ENCODE measurements at places on chromosomes 7 and 10. TPM values are rescaled to one million over a fixed set of nuclear protein-coding genes. Genes with fewer than 3 reads are reported as not detected.

Gene CCDC7
- 7.4 TPM for total RNA-seq

- no peak for DNase-seq
- peaks cover 7% of the 10 kb centered on the region for H3K4me1 ChIP-seq
- no peak overlapping the region for H3K27ac ChIP-seq
- H3K4me3 ChIP-seq = no peak overlapping the region
- H3K36me3 ChIP-seq = peaks cover 13% of the 10 kb centered on the region
- H3K27me3 ChIP-seq = no peaks in the 10 kb centered on the region
Measured at GRCh38 chr10:69481305-69481704, 30.0 kb downstream of the TSPAN15 start.

GRCh38 chr7:114687238-114687637 lies 234.7 kb upstream of the MDFIC start:
- no peak overlapping the region for H3K4me3 ChIP-seq
- no peak overlapping the region for H3K27ac ChIP-seq
- H3K27me3 ChIP-seq = no peaks in the 10 kb centered on the region
- no peaks in the 10 kb centered on the region for H3K4me1 ChIP-seq
- no peaks in the 10 kb centered on the region for H3K36me3 ChIP-seq
- DNase-seq = no peak

Gene DENND2A
- not detected for total RNA-seq

DNA sequence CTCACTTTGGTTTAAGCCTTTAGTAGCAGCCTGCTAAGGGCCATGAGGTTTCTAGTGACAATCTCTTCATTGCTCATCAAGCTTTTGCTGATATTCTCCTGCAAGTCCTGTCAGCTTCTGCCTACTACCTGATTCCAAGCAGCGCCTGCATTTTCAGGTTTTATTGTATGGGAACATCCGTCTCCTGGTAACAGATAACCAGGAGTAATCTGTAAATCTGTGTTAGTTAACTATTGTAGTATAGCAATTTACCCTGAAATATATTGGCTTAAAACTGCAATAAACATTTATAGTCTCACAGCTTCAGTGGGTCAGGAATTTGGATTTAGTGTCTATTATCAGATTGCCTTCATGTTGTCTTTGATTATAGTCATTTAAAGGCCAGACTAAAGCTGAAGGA lies 94.0 kb downstream of the MLLT10 start:
- H3K4me1 ChIP-seq = no peaks in the 10 kb centered on the region
- H3K4me3 ChIP-seq = no peak overlapping the region
- H3K27me3 ChIP-seq = no peaks in the 10 kb centered on the region
- no peak for DNase-seq

DNA sequence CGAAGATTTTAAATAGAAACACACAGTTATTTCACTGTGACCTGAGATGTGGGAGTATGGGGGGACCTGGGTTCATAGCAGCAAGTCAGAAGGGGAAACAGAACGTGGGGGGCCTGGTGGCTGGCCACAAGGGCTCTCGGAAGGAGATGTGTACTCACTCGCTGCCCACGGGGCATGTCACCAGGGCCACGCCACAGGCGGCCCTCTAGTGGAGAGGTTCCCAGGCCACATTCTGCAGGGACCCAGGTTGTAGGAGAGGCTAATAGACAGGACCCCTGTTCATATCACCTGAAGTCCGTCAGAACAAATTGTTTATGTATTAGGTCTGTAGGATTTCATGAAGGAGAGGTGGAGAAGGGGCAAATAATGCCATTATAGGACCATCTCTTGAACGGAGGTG lies 25.1 kb upstream of the SVOPL start:
- no peak overlapping the region for H3K4me3 ChIP-seq
- H3K27ac ChIP-seq = no peak overlapping the region
- peak; percentile 6 for DNase-seq
- H3K36me3 ChIP-seq = no peaks in the 10 kb centered on the region

GRCh38 chr10:4101918-4102654 lies 317.1 kb upstream of the KLF6 start:
- H3K36me3 ChIP-seq = no peaks in the 10 kb centered on the region
- no peak for DNase-seq
- H3K27me3 ChIP-seq = no peaks in the 10 kb centered on the region
- no peaks in the 10 kb centered on the region for H3K4me1 ChIP-seq
- H3K27ac ChIP-seq = no peak overlapping the region
- H3K4me3 ChIP-seq = no peak overlapping the region

- no peak overlapping the region for H3K4me3 ChIP-seq
- peaks cover 72% of the 10 kb centered on the region for H3K27me3 ChIP-seq
- peaks cover 13% of the 10 kb centered on the region for H3K4me1 ChIP-seq
- H3K36me3 ChIP-seq = no peaks in the 10 kb centered on the region
Measured at GRCh38 chr10:71660313-71660712, 59.3 kb downstream of the C10orf105 start.

DNA sequence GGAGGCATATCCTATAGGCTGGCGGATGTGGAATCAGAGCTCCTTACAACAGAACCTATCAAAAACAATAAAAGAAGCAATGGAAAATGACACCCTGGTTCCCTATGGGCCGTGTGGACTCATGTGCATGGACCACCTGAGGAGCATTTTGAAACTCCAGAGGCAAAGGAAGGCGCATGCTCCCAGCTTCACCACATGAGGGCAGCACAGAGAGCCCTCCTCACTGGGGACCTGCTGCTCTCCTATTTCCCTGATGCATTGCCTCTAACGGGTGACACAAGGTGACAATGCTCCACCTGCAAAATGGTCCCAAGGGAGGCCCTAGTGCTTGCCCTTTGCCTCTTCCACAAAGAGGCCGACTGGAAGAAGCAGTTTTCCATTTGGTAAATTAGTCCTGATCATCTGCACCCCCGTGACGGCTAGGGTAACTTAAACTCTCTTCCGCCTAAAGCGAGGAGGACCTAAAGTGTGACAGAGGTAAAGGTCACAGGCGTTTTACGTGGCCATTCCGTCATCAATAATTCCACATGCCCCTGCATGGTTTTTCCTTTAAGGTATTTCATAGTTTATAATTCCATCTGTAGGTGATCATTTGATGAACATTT lies 67.7 kb downstream of the GPAM start:
- H3K36me3 ChIP-seq = no peaks in the 10 kb centered on the region
- no peak overlapping the region for H3K27ac ChIP-seq
- no peak overlapping the region for H3K4me3 ChIP-seq
- no peaks in the 10 kb centered on the region for H3K4me1 ChIP-seq

Gene ACTR3C
- total RNA-seq = 22.8 TPM

GRCh38 chr7:157702311-157703023 lies 365.7 kb downstream of the DNAJB6 start:
- H3K27me3 ChIP-seq = peaks cover 46% of the 10 kb centered on the region
- no peak overlapping the region for H3K27ac ChIP-seq
- no peak overlapping the region for H3K4me3 ChIP-seq
- no peaks in the 10 kb centered on the region for H3K4me1 ChIP-seq

Gene OR2A1
- not detected for total RNA-seq

- DNase-seq = no peak
- no peaks in the 10 kb centered on the region for H3K36me3 ChIP-seq
- H3K4me3 ChIP-seq = no peak overlapping the region
Measured at GRCh38 chr7:40945788-40946187, 757.1 kb downstream of the INHBA start.

Gene IL15RA
- total RNA-seq = 42.4 TPM

DNA sequence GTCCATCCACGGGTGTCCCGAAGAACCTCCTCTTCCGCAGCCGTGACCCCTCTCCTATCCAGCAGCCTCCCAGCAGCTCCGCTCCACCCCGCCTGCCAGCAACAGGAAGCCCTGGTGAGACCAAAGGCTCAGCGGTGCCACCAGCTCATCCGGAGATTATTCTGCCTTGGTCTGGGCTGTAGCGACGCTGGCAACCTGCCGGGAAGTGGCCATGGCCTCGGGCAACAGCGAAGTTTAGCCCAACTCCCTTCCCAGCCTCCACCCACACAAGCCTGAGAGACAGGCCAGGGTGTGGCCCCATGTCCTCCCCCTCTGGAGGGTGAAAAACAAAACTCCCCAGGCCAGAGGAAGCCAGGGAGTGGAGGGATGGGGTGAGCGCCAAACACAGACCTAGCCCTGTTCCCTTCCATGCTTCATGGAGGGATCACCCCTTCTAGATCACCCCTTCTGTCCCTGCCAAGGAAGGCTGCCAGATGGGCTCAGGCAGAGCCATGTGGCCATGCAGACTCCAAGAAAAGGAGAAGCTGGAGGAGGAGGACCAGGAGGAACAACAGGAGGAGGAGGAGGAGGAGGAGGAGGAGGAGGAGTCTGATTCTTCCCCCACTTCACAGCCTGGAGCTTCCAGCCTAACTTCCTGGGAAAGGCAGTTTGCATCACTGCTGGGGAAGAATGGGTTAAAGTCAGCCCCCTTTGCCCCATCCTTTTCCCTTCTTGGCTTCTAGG lies 918 bp downstream of the CALHM2 start:
- H3K27me3 ChIP-seq = no peaks in the 10 kb centered on the region
- DNase-seq = peak; percentile 55
- H3K4me3 ChIP-seq = peak overlapping the region; percentile 13
- peaks cover 15% of the 10 kb centered on the region for H3K36me3 ChIP-seq
- H3K27ac ChIP-seq = no peak overlapping the region

- no peaks in the 10 kb centered on the region for H3K27me3 ChIP-seq
- no peaks in the 10 kb centered on the region for H3K36me3 ChIP-seq
- H3K4me3 ChIP-seq = no peak overlapping the region
- no peak for DNase-seq
- no peak overlapping the region for H3K27ac ChIP-seq
Measured at GRCh38 chr10:82866424-82867020, 991.5 kb downstream of the NRG3 start.

GRCh38 chr7:74121401-74122249 lies 38.0 kb downstream of the LIMK1 start:
- H3K27me3 ChIP-seq = no peaks in the 10 kb centered on the region
- no peaks in the 10 kb centered on the region for H3K4me1 ChIP-seq
- no peak for DNase-seq
- peaks cover 10% of the 10 kb centered on the region for H3K36me3 ChIP-seq
- H3K4me3 ChIP-seq = no peak overlapping the region

Gene DNAJC12
- 1.1 TPM for total RNA-seq

GRCh38 chr7:3188946-3189345 lies 112.1 kb upstream of the SDK1 start:
- no peak overlapping the region for H3K4me3 ChIP-seq
- DNase-seq = no peak
- H3K27ac ChIP-seq = no peak overlapping the region
- H3K4me1 ChIP-seq = peaks cover 24% of the 10 kb centered on the region
- H3K36me3 ChIP-seq = peaks cover 4% of the 10 kb centered on the region

DNA sequence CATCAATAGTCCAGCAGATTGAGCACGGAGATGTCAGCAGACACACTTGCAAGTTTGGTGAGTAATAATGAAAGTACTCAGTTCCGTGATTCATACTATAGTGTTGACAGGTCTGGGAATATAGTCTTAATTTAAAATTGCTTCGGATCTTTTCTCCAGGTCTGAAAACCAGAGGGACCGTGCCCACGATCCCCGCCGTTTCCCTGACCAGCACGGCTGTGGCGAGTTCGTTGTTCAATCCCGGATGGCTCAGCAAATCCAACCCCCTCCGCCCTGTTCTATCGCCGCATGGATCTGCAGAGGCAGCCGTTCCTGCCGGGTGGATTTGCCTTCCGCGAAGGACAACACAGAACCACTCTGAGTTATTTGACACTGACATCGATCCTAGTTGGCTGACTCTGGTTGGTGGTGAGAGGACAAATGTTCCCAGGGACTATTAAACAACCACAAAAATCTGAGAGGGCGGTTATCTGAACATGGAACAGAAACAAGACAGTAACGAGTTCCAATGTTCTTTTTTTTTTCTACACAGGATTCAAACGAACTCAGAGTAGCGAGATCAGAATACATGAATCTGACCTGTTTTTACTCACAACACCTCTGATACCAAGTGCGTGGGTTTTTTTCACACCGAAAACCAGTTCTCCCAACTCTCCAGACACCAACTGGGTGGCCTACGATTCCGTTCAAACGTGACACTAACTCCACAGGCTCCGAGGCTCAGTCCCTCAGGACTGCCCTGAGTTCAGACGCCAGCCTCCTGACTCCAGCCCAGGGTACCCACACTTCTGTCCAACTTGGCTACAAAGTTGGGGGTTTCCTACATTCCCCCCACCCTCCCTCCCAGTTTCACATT lies 52.7 kb downstream of the RBM17 start:
- peak overlapping the region; percentile 16 for H3K27ac ChIP-seq
- H3K4me1 ChIP-seq = peaks cover 27% of the 10 kb centered on the region

Gene MORN4
- 5.5 TPM for total RNA-seq

Gene MYL10
- total RNA-seq = not detected

Gene GNAT3
- total RNA-seq = not detected

- no peak overlapping the region for H3K27ac ChIP-seq
- H3K4me1 ChIP-seq = no peaks in the 10 kb centered on the region
- H3K36me3 ChIP-seq = no peaks in the 10 kb centered on the region
- no peak for DNase-seq
Measured at GRCh38 chr7:42770114-42770513, 141.8 kb downstream of the C7orf25 start.

DNA sequence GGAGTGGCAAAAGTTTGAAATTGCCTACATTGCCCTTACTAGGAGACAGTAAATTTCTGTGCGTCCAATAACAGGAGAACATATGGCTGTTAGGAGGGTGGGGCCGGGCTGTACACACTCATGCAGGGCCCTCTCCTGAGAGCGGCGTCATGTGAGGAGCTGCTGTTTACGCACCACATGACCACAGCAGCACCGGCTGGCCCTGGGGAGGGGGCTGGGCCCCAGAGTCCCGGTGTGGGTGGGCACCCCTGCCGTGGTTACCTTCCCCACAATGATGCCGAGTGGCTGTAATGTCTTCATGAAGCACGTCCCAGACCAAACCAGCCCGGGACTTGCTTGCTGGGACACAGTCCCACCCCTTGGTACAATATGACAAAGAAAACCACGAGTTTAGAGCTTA lies 308.7 kb downstream of the DNAJB6 start:
- H3K27ac ChIP-seq = no peak overlapping the region
- DNase-seq = no peak
- no peaks in the 10 kb centered on the region for H3K27me3 ChIP-seq

Gene SAP25
- 3.1 TPM for total RNA-seq

- H3K4me1 ChIP-seq = no peaks in the 10 kb centered on the region
- peaks cover 39% of the 10 kb centered on the region for H3K27me3 ChIP-seq
- H3K27ac ChIP-seq = no peak overlapping the region
- no peaks in the 10 kb centered on the region for H3K36me3 ChIP-seq
Measured at GRCh38 chr10:25182636-25183035, 7.8 kb downstream of the GPR158 start.

GRCh38 chr7:157446322-157446721 lies 109.5 kb downstream of the DNAJB6 start:
- no peaks in the 10 kb centered on the region for H3K4me1 ChIP-seq
- H3K36me3 ChIP-seq = no peaks in the 10 kb centered on the region
- peaks cover 8% of the 10 kb centered on the region for H3K27me3 ChIP-seq
- H3K4me3 ChIP-seq = no peak overlapping the region
- no peak overlapping the region for H3K27ac ChIP-seq

GRCh38 chr10:99531696-99532593 lies 797 bp upstream of the NKX2-3 start:
- H3K4me1 ChIP-seq = no peaks in the 10 kb centered on the region
- H3K36me3 ChIP-seq = no peaks in the 10 kb centered on the region
- H3K27ac ChIP-seq = no peak overlapping the region
- H3K27me3 ChIP-seq = peaks cover 76% of the 10 kb centered on the region

Gene RNF133
- 0.69 TPM for total RNA-seq
